ENCODE measurements at places on chromosomes 5 and 9.

- no peak for DNase-seq
Observed at GRCh38 chr5:116038817-116039216, 6.5 kb downstream of the ARL14EPL start.

DNA sequence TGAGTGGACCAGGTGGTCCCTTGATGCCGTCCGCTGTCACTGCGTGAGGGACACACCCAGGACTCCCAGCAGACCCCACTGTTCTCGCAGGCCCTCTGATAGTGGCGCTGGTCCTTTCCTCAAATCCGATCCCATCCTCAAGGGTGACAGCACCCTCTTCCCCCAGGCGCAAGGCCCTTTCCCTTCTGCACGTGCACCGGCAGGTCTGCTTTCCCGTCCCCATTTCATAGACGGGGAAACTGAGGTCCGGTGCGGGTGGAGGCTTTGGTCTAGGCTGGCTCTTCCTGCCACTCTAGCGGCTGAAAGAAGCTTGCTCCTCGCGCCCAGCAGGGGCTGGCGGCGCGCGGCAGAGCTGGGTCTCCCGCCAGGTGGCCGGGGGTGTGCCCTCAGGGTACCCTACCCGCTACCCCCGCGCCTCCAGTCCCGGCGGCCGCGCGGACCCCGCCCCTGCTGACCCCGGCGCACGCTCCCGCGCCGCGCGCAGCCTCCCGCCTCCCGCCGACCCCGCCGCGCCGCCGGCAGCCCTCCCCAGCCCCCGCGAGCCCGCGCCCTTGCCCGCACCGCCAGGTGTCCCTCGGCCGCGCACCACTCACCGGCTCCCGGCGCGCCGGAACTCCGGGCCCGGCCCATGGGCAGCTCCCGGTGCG is 453 bp downstream of the RASGEF1C start:
- DNase-seq = no peak

GRCh38 chr5:39200081-39200480 is 19.3 kb downstream of the FYB1 start:
- DNase-seq = no peak

- no peak for DNase-seq
Observed at GRCh38 chr5:123549256-123549904, 37.4 kb downstream of the CSNK1G3 start.

GRCh38 chr5:88670461-88670860 is 212.5 kb downstream of the MEF2C start:
- no peak for DNase-seq

DNA sequence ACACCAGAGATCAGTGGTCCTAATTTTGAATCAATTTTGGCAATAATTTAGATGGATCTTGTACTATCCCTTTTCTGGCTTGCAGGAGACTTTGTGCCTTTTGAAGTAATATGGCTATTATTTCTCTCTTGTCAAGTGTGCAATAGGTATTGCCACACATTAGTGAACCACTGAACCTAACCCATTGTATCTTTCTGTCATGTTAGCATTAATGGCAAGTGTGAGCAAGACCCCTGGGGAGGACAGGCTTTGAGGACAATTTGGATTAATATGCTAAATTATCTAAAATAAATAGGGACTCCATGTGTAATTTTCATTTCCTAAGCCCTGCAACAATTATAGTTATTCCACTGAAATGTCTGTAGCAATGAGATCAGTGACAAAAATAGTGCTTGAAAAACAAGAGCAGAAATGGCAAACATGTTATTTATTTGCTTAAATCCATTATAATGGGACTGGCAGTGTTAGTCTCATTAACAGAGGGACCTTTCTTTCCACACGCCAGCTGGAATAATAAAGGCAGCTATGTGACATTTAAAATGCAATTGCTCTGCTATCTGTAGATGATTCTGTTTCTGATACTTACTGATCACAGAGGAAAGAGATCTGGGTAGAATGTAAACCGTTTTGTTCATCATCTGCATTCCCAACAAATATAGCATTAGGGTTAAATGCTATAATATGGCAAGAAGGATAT is 753.3 kb upstream of the ZNF608 start:
- no peak for DNase-seq

- no peak for DNase-seq
Observed at GRCh38 chr5:156922207-156922792, 40.7 kb downstream of the TIMD4 start.

- DNase-seq = no peak
Observed at GRCh38 chr5:180208038-180208434, 975 bp downstream of the RASGEF1C start.

- DNase-seq = no peak
Observed at GRCh38 chr9:131214286-131214856, 61.9 kb downstream of the FAM78A start.

- DNase-seq = no peak
Observed at GRCh38 chr9:77949751-77950436, 81.7 kb downstream of the GNAQ start.

- no peak for DNase-seq
Observed at GRCh38 chr5:127028822-127029457, 1.4 kb downstream of the MARCHF3 start.

- DNase-seq = no peak
Observed at GRCh38 chr5:36590513-36591286, 15.7 kb upstream of the SLC1A3 start.

- DNase-seq = no peak
Observed at GRCh38 chr9:135737840-135738521, 36.0 kb downstream of the KCNT1 start.

Data from fibroblast of skin of scalp (primary cell).